ENCODE measurements at places on chromosomes 12 and 14. TPM values are rescaled to one million over a fixed set of nuclear protein-coding genes. Genes with fewer than 3 reads are reported as not detected.

- ATAC-seq, result peak; percentile 82
Observed at GRCh38 chr14:22871224-22872032, at the start of gene LRP10. TSS of gene LRP10 (plus strand) at chr14:22871740. CDS start at chr14:22872304, 564 bp downstream.

CEBPE gene
- not detected for total RNA-seq

DNA sequence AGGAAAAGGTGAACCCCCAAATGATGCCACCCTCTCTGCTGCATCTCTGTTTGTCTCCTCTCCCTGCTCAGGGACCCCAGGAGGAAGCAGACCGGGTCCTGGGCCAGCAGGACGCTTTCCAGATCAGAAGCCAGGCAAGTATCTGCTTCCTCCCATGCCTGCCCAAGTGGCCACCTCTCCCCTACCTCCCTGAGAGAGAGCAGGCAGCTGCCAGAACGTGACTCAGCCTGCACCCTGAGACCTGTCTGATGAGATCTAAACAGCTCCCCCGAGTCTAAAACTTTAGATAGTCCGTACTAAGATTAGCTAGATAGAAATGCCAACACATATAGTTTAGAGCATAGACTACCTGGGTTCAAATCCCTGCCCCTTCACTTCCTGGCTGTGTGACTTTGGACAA, 31.2 kb upstream of the OAS1 start:
- no peak for ATAC-seq

- ATAC-seq, result no peak
Observed at GRCh38 chr14:30211326-30211725, 283.7 kb upstream of the PRKD1 start.

DNA sequence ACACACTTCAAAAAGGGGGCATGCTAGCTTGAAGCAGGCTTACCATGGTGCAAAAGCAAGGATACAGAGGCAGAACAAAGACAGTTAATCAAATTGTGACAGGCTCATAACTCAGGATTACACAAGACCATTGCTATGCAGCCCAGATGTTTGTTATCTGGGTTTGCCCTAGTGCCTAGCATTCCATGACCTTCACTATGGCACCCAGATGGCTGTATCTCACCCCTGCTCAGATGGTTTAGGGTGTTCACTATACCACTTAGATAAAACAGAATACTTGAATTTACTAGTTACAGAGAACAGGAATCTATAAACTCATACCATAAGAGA, 56.2 kb downstream of the SDR9C7 start:
- ATAC-seq, result no peak

DNA sequence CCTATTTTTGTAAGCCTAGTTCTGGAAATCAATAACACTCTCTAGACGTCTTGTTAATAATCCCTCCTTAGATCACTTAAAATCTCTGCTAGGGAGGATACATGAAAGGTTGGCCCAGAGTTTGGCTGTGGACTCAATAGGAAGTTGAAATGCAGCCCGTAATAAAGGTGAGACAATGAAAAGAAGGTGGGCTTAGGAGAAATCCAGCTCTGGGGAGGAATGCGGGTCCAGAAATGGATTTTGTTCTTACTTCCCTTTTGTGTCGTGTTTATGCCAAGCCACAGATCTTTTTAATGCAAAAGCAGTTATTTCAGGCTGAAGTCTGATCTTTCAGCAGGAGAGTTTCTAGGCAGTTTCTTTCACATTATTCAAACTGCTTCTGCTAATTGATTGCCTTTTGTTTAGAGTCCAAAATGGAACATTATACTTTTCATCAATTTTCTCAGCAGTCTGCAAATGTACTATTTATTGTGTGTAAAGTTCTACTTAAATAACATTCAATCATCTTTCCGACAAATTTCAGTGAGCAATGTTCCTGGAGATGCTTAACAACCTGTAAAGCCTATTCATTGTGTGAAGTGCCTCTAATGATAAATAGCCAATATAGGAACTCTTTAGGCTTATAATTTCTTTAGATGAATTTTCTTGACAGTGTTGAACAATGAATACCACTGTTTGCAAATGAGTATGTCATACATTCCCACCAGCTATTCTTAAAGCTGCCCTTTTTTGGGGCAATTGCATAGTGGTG, 252.9 kb upstream of the KRR1 start:
- no peak for ATAC-seq

- ATAC-seq, result no peak
Observed at GRCh38 chr14:61174987-61175386, 106.2 kb downstream of the TMEM30B start.

PGF gene
- total RNA-seq, result 0.48 TPM

FAM181A gene
- not detected for total RNA-seq

DNA sequence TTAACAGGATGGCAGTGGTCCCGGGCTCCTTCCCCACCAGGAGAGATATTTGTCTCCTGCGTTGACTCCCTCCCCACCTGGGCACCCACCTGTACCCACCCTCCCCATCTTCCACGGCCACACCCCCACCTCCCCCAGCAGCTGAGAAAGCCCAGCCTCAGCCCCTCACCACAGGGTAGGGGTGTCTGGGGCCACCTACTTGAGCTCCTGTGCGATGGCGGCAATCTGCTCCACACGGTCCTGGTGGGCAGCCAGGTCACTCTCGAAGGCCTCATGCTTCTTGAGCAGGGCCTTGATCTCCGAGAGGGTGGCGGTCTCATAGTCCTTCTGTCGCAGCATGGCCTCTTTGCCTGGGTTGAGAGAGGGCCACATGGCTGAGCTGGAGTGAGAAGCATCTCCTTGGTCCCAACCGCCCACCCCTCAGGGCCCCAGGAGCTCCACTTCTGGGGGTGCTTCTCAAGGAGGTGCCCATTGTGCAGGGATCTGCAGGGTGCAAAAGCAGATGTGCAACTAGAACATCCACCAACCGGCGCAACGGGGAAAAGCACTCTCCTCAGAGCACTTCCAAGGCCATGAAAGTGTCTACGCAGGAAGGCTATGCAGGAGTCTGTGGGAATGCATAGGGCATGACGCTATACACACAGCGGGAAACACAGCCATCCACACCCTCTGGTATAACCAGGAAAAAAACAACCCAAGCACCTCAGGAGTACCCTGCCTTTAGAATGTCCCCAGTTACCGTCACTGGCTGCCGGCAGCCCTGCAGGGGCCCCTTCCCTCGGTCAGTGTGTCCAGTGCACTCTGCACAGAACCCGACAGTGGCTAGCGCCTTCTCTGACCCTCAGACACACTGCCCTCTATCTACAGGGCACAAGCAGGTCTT, 92.6 kb upstream of the ZFP36L1 start:
- ATAC-seq, result no peak

DNA sequence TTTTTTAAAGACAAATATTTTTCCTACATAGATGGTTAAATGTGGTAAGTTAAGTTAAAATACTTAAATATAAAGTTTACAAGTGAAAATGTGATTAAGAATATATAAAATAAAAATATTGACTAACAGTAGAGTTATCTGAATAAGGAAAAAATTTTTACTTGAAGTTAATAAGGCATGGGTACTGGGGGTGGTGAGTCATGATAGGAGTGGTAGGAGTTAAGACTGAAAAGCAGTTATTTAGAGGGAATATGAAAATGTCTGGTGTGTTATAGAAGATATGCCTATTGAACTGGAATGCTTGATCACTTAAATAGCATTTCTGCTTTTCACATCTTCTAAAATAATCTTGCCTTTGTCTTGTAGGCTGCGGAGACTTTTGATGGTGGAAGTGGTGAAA, 68.7 kb downstream of the CCDC91 start:
- ATAC-seq, result no peak

DNA sequence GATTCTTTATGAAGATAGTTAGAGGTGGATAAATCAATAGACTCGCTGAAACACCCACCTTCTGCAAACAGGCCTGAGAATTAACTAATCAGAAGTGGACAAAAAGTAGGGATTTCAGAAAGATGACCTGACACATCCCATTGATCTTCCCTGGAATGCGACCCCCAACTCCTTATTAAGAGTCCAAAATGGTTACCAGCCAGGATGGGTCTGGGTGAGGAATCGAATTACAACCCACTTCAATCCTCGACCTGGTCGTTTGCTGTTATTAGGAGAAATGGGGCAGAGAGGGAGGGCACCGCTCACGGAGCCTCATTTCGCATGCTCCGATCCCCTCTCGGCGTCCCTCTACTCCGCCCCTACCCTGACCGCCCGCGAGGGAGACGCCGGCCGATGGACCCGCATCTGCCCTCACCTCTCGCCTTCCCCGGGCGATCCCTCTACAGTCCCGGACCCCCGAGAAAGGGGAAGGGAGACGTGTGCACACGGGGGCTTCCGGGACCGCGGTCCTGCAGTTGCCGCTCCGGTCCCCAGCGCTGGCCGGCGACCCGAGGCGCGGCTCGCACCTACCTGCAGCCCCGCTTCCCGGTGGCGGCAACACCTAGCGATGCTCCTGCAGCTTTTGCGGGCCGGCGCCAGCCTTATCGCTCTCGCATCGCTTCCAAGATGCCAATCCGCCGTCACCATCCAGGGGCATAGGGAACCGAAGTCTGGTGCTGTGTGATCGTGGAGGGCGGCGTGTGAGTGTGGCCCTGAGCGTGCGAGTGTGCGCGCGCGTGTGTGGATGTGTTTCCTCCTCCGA, 69.3 kb upstream of the USP15 start:
- peak; percentile 18 for ATAC-seq

DNA sequence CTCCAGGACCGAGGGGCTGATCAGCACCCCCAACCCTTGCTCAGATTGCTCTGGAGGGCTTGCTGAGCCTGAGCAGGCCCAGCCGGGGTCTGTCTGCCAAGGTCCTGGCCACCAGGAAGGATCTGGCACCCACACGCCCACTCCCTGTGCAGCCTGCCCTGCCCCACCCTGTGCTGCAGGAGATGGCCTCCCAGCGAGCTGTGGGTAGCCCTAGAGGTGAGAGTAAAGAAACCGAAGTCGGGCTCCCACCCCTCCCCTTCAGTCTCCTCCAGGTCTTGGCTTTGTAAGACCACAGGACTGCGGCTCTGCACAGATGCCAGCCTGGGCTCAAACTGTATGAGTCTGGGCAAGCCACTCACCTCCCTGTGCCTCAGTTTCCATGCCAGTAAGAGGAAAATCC, 307.8 kb downstream of the BCL11B start:
- ATAC-seq, result peak; percentile 18

CLEC6A gene
- total RNA-seq, result not detected

NUAK1 gene
- total RNA-seq, result not detected

DNA sequence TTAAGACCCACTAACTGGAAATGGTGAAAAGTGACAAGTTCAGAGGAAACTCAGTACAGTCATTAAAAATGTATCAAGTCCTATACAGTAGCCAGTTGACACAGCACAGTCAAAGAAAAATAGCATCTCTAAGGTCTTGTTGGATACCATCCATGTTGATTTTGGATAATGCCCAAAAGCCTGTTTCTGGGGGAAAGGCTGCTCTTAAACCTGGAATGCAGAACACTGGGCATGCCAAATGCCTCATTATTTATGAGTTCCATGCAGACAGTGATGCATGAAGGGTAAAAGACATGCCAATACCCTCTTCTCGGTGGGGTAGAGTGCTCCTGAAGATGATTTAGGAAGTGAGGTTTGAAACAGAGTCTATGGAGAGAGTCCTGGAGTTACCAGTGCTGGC, 29.6 kb downstream of the KCNK13 start:
- ATAC-seq, result no peak
